ENCODE measurements at places on chromosomes 13 and 19. TPM values are rescaled to one million over a fixed set of nuclear protein-coding genes. Genes with fewer than 3 reads are reported as not detected.

GRCh38 chr13:49052813-49053212 is 77.1 kb downstream of the FNDC3A start:
- no peaks in the 10 kb centered on the region for H3K4me1 ChIP-seq
- H3K27ac ChIP-seq: no peak overlapping the region
- no peak for DNase-seq
- H3K27me3 ChIP-seq: no peaks in the 10 kb centered on the region
- no peak overlapping the region for H3K4me3 ChIP-seq
- no peaks in the 10 kb centered on the region for H3K36me3 ChIP-seq

DNA sequence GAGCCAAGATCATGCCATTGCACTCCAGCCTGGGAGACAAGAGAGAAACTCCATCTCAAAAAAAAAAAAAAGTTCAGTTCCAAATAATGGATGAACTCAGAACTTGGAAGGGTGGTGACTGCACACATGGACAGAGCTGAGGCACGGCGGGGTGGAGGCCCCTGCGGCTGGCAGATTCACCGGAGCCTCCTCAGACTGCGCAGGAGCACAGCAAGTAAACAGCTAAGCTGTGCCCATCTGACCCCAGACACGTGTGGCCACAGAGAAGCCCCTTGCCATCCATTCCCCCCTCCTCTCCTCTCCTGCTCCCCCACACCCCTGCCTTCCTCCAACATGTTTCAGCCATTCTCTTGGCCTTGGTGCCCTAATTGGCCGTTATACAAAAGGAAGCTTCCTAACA is 15.6 kb upstream of the PROZ start:
- no peak overlapping the region for H3K27ac ChIP-seq
- H3K27me3 ChIP-seq: no peaks in the 10 kb centered on the region

GRCh38 chr19:1255186-1256161 is 7.1 kb downstream of the MIDN start:
- H3K4me1 ChIP-seq: peaks cover 53% of the 10 kb centered on the region
- DNase-seq: no peak

Gene SHISA2
- 6.0 TPM for total RNA-seq

GRCh38 chr19:10104665-10105508 is 1.3 kb upstream of the PPAN start:
- no peaks in the 10 kb centered on the region for H3K36me3 ChIP-seq
- H3K4me1 ChIP-seq: peaks cover 9% of the 10 kb centered on the region
- no peak overlapping the region for H3K27ac ChIP-seq
- H3K27me3 ChIP-seq: no peaks in the 10 kb centered on the region

DNA sequence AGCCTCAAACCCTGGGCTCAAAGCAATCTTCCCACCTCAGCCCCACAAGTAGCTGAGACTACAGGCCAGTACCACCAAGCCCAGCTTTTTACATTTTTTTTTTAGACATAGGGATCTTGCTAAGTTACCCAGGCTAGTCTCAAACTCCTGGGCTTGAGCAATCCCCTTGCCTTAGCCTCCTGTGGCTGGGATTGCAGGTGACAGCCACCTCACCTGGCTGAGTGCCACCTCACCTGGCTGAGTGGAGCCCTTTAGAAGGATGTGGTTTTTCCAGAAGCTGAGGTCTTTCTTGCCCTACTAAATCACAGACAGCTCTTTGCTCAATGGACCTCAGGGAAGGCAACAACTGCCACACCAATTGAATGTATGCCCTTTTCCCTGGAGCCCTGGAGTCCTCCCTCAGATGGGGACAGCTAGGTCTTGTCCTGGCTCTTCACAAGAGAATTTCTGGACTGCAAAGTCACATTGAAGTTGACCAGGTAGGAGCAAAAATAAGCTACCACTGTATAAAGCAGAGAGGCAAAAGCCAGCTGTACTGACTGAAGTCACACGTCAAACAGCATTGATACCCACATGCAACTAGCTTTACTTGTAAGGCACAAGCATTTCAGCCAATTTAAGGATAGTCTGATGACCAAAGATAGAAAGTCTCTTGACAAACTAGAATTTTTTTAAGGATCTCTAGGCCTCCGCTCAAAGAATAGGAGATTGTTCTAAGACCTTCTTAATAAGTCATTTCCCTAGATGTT is 14.0 kb downstream of the PDX1 start:
- H3K4me1 ChIP-seq: no peaks in the 10 kb centered on the region
- H3K27me3 ChIP-seq: no peaks in the 10 kb centered on the region

Gene SYNE4
- 1.7 TPM for total RNA-seq

Gene ZNF543
- 9.4 TPM for total RNA-seq

- no peak overlapping the region for H3K4me3 ChIP-seq
- H3K36me3 ChIP-seq: no peaks in the 10 kb centered on the region
- peaks cover 7% of the 10 kb centered on the region for H3K4me1 ChIP-seq
- no peaks in the 10 kb centered on the region for H3K27me3 ChIP-seq
- H3K27ac ChIP-seq: peak overlapping the region; percentile 56
Observed at GRCh38 chr19:16893686-16893989, 4.8 kb downstream of the F2RL3 start.

Measured in uterus (tissue), 4 donors.